HS-5 (cell line): ENCODE measurements at places on chromosomes 5 and 9.

DNA sequence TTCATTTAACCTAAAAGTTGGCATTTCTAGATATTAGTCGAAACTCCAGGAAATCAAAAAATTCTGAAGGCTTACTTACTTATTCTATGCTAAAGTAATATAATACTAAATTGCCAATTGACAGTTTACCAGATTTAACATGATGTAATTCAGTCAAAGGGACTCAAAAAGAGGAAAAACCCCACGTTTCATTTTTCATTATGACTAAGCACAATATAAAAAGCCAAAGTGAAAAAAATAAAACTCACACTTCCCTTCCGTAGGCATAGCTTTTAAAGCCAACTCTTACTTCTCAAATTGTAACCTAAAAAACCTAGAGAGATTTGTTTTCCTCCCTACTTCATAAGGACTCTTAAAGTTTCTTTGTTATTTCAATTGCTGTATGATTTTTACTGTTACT lies 146.6 kb downstream of the RAPGEF6 start:
- no peak for DNase-seq

- DNase-seq, result no peak
Measured at GRCh38 chr5:151078490-151079262, 2.2 kb downstream of the TNIP1 start.

DNA sequence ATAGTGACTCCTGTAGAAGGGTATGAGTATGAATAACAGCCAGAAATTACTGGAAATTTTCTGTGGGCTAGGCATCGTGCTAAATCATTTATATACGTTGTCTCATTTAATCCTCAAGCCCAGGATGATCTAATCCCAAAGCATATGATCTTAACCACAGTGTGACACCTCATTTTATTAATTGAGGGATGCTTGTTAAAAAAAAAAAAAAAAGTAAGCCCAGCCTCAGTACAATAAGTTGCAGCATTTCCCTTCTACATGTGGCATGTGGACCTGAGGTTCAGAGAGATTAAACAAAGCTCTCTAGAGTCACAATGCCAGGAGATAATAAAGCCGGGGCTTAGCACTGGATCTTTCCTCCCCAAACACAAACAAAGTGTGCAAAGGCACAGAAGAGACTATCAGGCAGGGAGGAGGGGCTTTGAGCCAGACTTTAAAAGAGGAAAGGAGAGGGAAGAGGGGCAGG lies 49.5 kb downstream of the KLF4 start:
- DNase-seq, result no peak

DNA sequence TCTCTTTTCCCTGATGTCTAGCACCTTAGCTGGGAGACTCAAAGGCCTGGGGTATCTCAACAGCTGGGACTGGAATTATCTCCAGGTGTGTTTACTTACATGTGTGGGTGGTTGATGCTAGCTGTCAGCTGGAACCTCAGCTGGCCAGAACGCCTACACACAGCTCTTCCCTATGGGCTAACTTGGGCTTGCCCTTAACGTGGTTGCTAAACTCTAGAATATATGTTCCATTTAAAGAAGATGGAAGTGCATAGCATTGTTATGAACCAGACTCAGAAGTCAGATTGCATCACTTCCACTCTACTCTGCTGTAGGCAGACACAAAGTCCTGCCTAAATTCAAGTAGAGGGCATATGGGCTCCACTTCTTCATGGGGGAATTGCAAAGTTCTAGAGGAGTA lies 29.3 kb downstream of the SGCD start:
- no peak for DNase-seq

- peak; percentile 49 for DNase-seq
Measured at GRCh38 chr5:400282-401145, 42.5 kb upstream of the EXOC3 start.

- no peak for DNase-seq
Measured at GRCh38 chr9:125397736-125398135, 136.1 kb downstream of the GAPVD1 start.

DNA sequence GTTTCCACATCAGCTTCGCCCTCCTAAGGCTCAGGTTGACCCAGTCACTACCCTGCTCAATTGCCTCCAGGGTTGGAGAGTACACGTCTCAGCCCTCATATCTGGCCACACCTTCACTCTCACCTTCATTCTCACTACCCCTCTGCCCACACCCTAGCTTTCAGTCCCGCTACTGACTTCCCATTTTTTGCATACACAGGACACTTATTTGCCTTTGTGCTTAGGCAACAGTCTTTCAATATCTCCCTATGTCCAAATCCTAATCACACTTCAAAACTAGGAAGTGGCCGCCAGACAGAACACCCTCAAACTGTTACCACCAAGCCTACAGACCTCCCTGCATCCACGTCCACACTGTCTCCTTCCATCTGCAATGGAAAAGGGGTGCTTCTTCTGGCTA lies 10.9 kb downstream of the MCTP1 start:
- no peak for DNase-seq

DNA sequence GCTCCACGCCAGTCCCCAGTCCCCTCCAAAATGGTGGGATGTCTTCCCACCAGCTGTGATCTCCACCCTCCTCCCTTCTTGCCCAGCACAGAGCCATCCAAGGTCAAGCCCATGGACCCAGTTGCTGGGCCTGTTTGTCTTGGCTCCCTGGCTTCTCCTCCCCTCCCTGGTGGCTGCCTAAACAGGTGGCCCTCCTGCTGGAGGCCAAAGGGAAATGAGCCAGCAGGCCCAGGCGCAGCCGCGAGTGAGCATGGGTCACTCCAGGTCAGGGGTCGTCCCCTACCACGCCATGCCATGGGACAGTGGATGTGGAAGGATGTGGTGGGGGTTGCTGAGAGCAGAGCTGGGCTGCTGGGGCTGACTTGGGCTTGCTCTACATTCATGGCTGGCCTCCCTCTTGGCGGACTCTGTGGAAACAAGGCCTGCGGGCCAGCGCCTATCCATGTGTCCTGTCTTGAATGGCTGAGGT lies 33.6 kb downstream of the COL15A1 start:
- no peak for DNase-seq

DNA sequence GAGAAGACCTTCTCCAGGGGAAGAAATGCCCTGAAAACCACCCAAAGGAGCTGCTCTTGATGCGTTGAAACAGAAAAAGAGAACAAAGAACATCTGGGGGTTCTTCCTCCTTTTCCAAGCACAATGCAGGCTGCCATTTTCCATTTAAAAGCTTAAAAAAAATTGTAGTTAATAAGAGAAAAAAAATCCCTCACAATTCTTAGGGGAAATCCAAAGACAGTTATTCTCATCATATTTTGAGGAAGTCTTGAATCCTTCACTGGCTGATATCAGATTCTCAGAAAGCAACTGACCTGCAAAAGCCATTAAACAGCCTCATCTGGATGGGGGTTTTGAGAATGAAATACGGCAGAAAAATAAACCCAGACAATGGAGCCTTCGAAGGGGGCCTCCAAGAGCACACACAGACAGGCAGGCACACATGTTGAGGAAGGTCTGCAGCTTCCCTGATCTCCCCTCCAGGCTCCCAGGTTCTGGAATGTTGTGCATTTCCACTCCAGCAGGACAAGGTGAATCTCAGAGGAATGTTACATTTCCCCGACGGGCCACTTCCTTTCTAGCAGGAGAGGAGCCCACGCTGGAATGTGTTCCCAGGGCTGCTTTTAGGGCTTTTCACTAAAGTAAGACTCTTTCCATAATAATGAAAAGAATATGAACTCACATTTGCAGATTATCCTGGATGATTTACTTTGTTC lies 159.4 kb upstream of the S1PR3 start:
- no peak for DNase-seq

- no peak for DNase-seq
Measured at GRCh38 chr5:151186052-151186451, 28.5 kb upstream of the ANXA6 start.

- peak; percentile 64 for DNase-seq
Measured at GRCh38 chr5:55456216-55456895, 78.4 kb downstream of the PLPP1 start.

DNA sequence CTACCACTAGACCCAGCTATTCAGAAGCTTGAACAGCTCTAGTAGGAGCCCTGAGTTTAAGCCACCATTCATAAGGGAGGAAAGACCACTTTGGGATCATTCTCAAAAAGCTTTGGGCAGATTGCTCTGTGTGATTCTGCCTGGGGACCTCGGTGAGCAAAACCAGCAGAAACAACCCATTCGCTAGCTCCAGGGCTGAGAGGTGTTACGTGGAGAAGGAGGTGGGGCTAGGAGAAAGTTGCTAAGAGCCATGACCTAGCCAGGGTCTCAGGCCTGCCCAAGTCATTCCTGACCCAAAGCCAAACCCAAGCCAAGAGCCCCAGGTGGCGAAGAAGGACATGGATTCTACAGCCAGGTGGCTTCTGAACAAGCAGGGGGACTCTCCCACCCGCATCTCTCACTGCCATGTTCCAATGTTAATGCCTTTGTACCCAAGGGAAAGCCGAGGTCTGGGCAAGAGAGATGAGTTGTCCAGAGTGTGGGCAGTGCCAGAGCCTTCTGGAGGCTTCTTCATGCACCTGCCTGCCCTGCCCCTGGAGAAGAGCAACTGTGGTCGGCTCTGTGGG lies 4.0 kb upstream of the BARHL1 start:
- DNase-seq, result no peak

- no peak for DNase-seq
Measured at GRCh38 chr5:75320371-75320770, 16.6 kb upstream of the HMGCR start.

DNA sequence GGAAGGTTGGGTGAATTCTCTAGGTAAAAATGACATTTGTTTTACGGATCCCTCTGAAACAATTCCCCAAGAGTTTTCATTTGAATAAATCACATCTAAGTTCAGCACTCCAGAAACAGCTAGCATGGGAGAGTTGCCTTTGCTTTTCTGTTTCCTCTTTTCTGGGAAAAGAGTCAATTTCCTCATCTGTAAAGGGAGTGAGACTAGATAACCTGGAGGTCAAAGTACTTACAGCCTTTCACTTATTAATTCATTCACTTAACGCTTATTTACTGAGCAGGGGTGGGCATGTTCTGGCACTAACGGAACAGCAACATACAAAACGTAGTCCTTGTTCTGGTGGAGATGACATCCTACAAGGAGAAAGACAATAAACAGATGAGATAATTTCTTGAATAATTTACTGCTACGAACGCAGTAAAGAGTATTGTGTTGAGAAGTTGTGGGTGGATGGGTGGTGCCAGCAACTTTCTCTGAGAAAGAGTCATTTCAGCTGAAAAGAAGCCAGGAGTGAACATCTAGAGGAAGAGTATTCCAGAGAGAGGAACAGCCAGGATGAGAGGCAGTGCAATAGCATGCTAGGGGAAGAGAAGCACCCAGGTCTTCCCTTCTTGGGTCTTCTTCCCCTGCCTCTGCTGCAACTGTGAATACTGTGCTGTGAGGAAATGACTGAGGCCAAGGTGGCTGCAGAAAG lies 335.6 kb downstream of the ZSWIM6 start:
- DNase-seq, result no peak

- DNase-seq, result no peak
Measured at GRCh38 chr9:76292658-76293057, 101.6 kb downstream of the RFK start.

DNA sequence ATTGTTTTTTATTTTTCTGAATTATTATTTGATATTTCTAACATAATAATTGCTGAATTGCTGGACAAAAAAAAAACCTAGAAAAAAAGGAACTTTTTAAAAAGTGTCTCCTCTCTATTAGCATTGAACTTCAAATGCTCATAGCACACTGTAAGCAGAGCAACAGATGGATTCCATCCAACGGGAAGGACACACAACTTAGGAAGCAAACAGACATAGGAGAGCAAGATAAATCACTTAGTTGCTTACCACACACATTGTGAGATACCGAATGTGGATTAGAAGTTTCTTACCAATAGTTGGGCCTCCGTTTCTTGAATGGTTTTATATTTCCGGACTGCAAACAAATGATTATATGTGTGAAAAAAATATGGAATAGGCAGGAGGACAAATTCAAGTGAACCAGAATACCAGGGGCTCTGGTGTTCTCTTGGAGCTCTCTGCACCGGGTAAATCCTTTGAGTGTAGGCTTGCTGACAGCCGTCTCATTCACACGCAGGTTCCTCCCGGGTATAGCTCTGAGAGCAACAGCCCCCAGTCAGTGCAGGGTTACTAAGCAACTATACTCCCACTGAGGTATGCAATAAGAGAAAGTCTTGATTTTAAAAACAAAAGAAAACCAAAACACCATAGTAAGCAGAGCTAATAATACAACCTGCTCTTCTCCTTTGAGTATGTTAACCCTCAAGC lies 217.6 kb downstream of the TMEM167A start:
- no peak for DNase-seq

DNA sequence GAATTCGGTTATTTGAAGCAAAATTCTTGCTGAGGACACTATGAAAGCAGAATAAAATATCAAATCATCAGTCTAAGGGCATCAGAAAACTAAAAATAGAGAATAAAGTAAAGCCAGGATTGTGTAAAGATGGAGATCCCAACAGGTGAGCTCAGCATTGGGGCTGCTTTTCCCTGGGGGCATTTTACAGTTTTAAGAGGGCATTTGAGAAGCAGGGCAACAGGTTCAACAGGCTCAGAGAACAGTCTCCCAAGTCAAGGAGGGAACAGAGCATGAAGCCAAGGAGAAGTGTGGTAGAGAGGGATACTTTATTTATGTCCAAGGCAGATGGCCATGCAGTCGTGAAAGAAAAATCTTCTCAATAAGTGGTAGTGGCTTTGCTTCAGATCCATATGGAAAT lies 145.4 kb downstream of the SYK start:
- DNase-seq, result no peak

GRCh38 chr5:123092696-123093095 lies 3.7 kb downstream of the PRDM6 start:
- no peak for DNase-seq

- DNase-seq, result no peak
Measured at GRCh38 chr9:127293328-127293727, 28.8 kb downstream of the GARNL3 start.

DNA sequence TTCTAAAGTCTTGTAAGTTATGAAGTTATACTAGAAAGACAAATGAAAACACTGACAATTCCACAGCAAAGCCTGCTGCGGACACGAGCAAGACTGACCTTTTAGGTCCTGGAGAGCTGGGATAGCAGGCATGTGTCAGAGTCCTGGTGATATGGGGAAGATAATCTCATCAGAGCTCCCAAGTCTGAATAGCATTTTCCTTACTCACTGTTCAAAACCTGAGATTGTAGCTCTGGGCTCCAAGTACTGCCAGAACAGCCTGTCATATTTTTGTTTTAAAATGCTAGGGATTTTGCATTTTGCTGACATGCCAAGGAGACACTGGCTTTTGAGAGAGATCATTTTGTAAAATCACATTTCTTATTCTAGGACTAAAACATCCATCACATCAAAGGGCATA lies 90.1 kb downstream of the DRD1 start:
- no peak for DNase-seq

DNA sequence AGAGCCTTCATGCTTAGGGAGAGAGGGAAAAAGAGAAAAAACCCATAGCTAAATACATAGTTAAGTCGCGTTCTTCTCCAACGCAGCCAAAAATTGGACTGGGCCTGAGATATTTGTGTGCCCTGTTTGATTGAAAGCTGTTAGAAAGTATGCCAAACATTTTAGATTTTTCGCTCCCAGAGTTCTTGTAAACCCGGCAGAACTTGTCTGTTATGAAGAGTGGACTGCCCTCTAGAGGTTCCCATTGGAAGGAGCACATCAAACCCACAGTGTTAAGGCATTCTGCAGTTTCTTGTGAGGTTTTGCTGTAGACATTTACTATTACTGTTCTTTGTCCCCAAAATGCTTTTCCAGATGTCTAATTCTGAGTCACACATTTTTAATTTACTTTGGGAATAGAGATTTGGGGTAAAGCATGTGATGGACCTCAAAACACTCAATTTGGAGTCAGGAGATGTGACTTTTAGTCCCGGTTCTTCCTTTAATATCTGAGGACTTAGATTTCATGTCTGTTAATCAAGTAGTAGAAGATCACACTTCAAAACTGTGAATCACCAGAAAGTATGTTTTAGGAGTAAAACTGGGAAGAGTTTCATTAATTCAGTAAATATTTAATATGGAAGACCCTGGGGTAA lies 96.6 kb downstream of the PCSK1 start:
- DNase-seq, result peak; percentile 72

GRCh38 chr5:99025298-99026045 lies 96.7 kb upstream of the CHD1 start:
- DNase-seq, result no peak
